ENCODE measurements at places on chromosomes 6 and 20. TPM values are rescaled to one million over a fixed set of nuclear protein-coding genes. Genes with fewer than 3 reads are reported as not detected.

Gene HRH3
- not detected for total RNA-seq

Gene KCNQ5
- 8.5 TPM for total RNA-seq

Gene SLC25A27
- 0.38 TPM for total RNA-seq

Gene APOBEC2
- not detected for total RNA-seq

Gene MACROD2
- total RNA-seq = not detected

Gene RAET1L
- not detected for total RNA-seq

Gene C4A
- 3.4 TPM for total RNA-seq

Gene NRN1
- not detected for total RNA-seq

Gene LRRN4
- total RNA-seq = not detected

Gene CTCFL
- total RNA-seq = not detected

Gene ELOVL2
- not detected for total RNA-seq

Gene KHDC1
- total RNA-seq = 6.3 TPM

Gene ID1
- total RNA-seq = 0.55 TPM

Gene GNAS-AS1
- total RNA-seq = 0.55 TPM

Data from CD8-positive, alpha-beta memory T cell (primary cell).